ENCODE measurements at places on chromosomes 1 and 21.

GRCh38 chr1:156052862-156053767, 483 bp downstream of the UBQLN4 start:
- peak; percentile 43 for DNase-seq

GRCh38 chr1:205541161-205541886, 36.9 kb downstream of the CDK18 start:
- DNase-seq, result no peak

DNA sequence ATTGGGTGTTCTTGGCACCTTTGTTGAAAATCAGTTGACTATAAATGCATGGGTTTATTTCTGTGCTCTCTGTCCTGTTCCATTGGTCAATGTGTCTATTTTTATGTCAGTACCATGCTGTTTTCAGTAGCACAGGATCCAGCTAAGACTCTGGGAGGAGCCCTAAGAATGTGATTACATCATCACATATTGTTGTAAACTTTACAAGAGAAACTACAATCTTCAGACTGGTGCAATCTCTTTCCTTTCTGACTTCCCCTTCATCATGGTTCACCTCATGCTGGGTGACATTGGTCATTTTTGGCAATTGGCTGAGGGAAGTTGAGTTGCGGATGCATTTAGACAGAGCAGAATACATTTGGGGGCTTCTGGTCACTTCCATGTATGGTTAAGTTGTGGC, 88.4 kb downstream of the C21orf91 start:
- no peak for DNase-seq

GRCh38 chr1:170146720-170147263, 1.0 kb downstream of the NTMT2 start:
- DNase-seq, result no peak

DNA sequence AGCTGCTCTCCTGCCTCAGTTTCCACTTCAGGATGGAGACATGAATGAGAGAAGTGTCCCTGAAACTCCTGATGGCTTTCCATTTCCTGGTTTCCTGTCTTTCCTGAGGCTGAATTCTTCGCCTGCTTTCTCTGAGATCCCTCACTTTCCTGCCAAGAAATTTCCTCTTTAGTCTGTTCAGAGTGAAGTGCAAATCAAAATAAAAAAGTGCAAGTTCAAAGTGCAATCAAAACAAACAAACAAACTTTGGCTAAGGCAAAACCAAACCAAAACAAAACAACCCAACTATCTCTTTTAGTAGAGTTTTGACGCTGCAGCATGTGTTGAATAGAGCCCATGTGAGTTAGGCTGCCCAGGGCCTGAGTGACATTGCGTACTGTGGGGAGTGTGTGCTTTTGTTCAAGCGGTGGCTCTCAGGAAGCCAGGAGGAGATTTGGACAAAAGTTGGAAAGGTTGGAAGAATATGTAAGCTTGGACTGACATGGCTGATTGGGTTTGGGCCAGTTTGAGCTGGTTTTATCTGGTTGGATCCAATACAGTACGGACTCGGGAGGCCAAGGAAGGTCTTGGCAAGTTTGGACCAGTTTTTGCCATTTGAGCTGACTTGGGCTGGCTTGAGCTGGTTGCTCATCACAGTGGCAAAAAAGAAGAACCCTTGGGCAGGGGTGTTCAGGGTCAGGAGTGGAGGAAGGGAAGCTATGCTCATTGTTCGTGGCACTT, 61.1 kb upstream of the TINAGL1 start:
- no peak for DNase-seq

Measured in large intestine (tissue), 12 donors.